ENCODE measurements at places on chromosomes 3 and 15. TPM values are rescaled to one million over a fixed set of nuclear protein-coding genes. Genes with fewer than 3 reads are reported as not detected.

DNA sequence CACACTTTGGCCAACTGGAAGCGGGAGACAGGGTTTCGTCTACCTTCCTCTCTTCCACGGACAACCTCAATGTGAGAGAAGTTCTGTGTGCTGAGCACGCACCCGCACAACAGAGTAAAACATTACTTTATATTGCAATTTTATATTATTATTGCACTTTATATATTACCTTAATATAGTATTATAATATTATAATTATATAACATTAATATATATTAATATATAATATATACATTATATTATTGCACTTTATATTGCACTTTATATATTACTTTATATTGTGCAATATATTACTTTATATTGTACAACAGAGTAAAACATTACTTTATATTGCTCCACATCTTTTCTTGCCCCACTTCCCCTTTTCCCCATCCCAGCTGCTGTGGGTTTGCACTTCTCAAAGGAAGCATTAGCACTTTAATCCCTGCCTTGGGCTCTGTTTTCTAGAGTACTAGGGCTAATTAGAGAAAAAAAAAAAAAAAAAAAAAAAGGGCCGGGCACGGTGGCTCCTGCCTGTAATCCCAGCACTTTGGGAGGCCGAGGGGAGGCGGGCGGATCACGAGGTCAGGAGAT, 76.4 kb upstream of the SLC4A7 start:
- no peak for DNase-seq

DNA sequence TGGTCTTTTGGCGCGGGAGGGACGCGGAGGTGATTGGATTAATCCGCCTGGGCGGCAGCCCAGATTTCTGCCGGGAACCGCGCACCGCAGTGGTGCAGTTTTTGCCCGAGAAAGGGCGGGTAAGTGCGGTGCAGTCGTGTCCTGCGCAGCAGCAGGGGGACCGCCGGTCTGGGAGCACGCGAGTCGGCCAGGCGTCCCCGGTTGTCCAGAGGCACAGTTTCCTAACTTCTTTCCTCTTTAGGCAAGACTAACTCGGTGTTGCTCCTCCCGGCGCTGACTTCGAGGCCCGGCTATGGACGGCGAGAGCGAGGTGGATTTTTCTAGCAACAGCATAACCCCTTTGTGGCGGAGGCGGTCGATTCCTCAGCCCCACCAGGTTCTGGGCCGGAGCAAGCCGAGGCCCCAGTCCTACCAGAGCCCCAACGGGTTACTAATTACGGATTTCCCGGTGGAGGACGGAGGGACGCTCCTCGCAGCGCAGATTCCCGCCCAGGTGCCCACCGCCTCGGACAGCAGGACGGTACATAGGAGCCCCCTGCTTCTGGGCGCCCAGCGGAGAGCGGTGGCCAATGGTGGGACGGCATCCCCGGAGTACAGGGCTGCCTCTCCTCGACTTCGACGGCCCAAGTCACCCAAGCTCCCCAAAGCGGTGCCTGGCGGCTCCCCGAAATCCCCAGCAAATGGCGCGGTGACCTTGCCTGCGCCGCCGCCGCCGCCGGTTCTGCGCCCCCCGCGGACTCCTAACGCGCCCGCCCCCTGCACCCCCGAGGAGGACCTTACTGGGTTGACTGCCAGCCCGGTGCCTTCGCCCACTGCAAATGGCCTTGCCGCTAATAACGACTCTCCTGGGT, 736 bp downstream of the ARHGEF26 start:
- DNase-seq = no peak

DNA sequence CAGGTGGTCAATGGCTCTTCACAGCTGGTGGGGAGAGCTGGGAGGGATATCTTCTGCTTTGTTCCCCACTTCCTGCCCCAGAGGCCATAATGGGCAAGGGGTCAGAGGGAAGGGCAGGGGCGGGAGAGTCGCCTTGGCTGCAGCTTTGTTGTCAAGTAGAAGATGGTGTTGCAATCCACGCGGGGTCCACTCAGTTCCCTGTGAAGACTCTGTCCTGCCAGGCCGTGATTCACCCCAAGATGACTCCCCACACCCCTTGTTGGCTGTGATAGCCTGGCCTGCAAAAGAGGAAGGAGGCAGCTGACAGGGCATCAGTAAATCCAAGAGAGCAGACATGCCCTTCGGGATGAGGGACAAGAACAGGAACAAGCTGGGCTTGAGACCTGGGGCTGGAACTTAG, 6.9 kb downstream of the GALNT15 start:
- DNase-seq = peak; percentile 44

DNA sequence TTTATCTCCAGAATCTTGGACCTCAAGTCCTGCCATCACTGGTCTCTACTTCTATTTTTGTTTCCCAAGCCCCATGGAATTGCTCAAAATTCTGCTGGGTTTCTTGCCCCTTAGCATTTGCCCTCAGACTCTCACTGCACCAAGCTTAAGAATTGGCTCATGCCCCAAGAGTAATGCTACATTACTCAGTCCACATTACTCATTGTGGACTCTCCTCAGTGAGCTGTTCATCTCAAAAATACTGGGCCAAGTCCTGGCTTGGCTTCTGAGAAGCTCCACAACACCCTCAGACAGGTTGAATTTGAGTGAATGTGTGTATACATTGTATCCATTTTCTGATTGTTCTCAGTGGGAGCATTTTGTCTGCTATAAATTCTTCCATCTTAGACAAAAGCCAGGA, 364.4 kb upstream of the ARHGEF26 start:
- DNase-seq = no peak

DNA sequence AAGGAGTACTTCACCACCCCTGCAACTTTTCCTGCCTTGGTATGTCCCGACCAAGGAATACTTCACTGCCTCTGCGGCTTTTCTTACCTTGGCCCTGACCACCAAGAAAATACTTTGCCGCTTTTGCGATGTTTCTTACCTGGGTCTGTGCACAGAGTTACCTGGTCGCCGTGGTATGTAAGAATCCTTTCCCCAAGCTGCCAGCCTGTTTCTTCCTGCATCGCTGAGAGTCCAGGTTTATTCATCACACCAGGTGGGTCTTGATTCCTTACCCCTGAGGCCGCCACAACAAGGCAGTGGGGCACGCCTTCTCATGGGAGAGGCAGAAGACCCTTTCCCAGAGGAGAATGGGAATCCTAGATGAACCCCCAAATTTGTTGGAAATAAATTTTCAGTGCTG, 511.3 kb downstream of the EDEM1 start:
- DNase-seq = no peak

DNA sequence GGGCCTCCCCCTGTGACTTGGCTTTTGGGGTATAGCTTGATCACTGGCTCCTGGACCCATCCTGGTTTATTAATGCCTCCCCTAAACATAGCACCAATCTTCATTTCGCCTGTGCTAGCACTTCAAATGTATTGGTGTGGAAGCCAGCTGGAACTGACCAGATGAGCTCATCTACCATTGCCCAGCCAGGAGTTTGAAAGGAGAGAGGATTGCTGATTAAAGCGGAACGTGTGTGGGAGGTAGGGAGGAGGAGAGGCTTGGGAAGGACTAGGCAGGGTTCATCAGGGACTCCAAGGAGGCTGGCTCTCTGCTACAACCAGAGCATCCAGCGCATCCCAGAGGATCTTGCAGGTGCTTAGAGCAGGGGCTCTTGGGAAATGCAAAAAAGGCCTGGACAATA, 34.4 kb upstream of the TLE3 start:
- no peak for DNase-seq

DNA sequence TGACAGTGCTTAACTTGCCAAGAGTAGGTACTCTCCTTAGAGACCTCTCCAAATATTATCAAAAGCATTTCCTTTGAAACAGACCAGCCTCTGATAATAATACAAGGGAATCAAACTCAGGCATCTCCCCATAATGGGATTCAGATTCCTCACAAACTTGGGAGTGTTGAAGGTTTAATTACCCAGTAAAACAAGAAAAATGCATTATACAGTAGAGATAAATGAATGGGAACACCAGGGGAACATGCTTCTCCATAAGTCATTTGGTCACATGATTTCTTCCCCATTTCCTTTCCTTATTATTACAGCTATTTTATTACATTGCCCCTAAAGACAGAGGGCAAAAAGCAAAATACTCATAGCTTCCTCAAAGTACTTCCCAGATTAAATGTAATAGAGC, 325.0 kb upstream of the CDIN1 start:
- DNase-seq = no peak

DNA sequence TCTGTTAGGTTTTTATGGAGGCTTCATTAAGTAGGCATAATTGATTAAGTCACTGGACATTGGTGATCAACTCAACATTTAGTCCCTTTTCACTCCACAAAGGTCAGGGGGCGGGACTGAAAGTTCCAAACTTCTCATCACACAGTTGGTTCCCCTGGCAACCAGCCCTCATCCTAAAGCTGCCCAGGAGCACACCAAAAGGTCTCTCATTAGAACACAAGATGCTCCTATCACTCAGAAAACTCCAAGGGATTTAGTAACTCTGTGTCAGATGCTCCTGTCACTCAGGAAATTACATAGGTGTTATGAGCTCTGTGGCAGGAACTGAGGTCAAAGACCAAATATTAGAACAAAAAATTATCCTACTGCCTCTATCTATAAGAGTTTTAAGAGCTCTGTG, 321.5 kb downstream of the OTOL1 start:
- no peak for DNase-seq

DNA sequence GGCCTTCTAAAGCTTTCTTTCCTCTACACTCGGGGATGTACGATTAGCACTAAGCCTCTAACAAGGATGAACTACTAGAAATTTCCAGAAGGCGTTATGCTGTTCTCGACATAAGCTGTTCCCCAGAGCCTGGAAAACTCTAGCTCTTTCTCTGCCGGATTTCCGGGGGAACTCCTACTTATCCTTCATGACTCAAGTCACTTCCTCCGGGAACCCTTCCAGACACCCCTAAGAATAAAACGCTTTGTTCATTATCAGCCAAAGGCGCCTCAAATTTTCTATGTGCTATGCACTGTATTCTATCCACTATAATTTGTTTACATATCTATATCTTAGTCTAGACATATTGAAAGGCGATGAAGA, 455 bp upstream of the SNAP23 start:
- DNase-seq = no peak

- DNase-seq = no peak
Observed at GRCh38 chr3:77420336-77420735, 380.4 kb downstream of the ROBO2 start.

DNA sequence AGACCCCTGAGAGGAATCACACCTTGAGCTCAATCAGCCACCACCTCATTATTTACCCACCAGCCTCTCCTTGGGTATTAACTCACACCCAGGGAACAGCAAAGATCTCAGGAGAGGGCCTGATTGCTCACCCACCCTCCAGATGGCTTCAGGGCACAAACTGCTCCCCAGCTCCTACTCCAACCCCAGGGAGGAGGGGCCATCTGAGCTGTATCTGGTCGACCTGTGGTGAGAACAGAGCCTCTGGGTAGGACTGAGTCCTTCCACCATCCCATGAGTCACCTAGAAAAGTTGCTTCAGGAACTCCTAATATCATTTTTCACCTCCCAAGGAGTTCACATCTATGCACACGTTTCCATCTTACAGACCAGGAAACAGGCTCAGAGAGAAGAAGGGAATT, 44.8 kb upstream of the HES1 start:
- DNase-seq = no peak

- DNase-seq = no peak
Observed at GRCh38 chr3:53167418-53168174, 6.6 kb downstream of the PRKCD start.

DNA sequence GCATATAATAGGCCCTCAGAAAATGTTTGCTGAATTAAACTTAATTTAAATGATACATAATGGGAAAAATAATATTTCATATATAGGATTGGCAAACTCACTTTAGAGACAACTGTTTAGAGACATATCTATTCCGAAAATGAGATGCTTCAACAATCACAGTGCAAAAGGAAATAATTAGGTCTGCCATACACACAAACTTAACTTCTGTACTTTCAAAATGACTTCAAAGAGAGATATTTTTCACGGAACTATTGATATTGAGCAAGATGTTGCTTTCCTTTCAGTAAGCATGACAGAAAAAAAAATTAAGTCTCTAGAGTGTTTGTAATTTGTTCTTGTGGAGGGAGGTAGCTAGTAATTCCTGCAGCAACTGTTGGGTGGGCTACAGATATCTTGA, 769.5 kb downstream of the TUSC7 start:
- DNase-seq = no peak

DNA sequence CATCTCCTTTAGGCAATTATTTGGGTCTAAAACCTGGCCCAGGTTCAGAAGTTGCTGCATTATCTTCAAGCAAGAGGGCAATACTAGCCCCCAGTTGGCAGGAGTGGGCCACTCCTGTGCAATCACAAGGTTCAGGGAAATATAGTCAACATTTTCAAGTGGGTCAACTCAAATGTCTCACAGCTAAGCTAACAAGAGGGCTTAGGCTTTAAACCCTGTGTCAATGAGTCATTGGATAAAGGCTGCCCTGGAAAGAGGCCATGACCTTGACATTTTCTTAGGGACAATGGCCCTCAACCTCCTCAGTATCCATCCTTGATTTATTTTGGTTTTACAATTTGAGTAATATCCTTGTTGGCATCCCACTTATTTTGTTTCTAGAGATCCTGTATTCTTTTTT, 73.5 kb upstream of the DCP1A start:
- DNase-seq = no peak

DNA sequence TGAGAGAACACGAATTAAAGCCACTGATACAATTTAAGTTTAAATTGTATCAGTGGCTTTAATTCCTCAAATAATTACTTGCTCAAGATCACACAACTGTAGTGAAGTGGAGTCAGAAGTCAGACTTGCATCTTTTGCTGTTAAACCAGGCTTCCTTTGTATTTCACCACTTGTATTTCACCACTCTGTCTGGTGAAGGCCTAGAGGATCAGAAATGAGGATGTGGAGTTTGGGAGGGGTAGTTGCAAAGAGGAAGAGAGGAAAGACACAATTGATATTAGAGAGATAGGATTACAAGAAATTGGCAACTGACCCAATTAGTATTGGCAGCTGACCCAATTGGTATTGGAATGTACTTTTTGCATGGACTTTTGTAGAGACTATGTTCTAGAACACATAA, 288.1 kb upstream of the GPR149 start:
- no peak for DNase-seq

DNA sequence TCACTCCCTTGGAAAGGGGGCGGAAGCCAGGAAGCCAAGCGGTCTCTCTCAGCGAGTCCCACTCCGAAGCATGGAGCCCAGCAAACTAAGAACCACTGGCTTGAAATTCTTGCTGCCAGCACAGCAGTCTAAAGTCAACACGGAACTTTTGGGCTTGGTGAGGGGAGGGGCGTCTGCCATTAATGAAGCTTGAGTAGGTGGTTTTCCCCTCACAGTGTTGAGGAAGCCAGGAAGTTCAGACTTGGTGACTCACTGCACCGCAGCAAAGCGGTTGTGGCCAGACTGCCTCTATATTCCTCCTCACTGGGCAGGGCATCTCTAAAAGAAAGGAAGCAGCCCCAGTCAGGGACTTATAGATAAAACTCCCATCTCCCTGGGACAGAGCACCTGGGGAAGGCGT, 665.4 kb upstream of the CBLB start:
- no peak for DNase-seq

The IL5RA gene
- total RNA-seq = not detected

The COL8A1 gene
- total RNA-seq = 3,403 TPM

The USP19 gene
- total RNA-seq = 75.7 TPM
